ENCODE measurements at places on chromosomes 16 and 17. TPM values are rescaled to one million over a fixed set of nuclear protein-coding genes. Genes with fewer than 3 reads are reported as not detected.

CACNG3 gene
- not detected for total RNA-seq

TP53TG3F gene
- total RNA-seq = not detected

WNT9B gene
- total RNA-seq = 1.2 TPM

ALDH3A1 gene
- total RNA-seq = 1.1 TPM

ABI3 gene
- 2.4 TPM for total RNA-seq

G6PC1 gene
- not detected for total RNA-seq

C1QTNF1 gene
- 170 TPM for total RNA-seq

MT1F gene
- total RNA-seq = 37.4 TPM

TMED6 gene
- 0.47 TPM for total RNA-seq

TMUB2 gene
- 34.4 TPM for total RNA-seq

PRAC1 gene
- total RNA-seq = not detected

EXOC3L1 gene
- 18.2 TPM for total RNA-seq

ARHGDIG gene
- 0.23 TPM for total RNA-seq

CDRT15 gene
- total RNA-seq = not detected

TMEM92 gene
- not detected for total RNA-seq

EFCAB13 gene
- total RNA-seq = 2.9 TPM

HOXB7 gene
- 14.2 TPM for total RNA-seq

CCDC154 gene
- total RNA-seq = 3.1 TPM

KCTD19 gene
- not detected for total RNA-seq

VMO1 gene
- total RNA-seq = 6.9 TPM

NPIPB8 gene
- total RNA-seq = 1.8 TPM

FBXL20 gene
- total RNA-seq = 23.9 TPM

CLEC19A gene
- not detected for total RNA-seq

HOXB3 gene
- 14.4 TPM for total RNA-seq

CLCN7 gene
- total RNA-seq = 27.2 TPM

MILR1 gene
- total RNA-seq = 17.9 TPM

OR2C1 gene
- total RNA-seq = not detected

TBC1D26 gene
- total RNA-seq = not detected

ADAM11 gene
- total RNA-seq = 0.55 TPM

ABCA9 gene
- 3.7 TPM for total RNA-seq

MYCBPAP gene
- total RNA-seq = 2.3 TPM

NPW gene
- total RNA-seq = 3.9 TPM

Measured in adrenal gland (tissue), 19 donors.